Large intestine (tissue), 12 donors: ENCODE measurements at places on chromosomes 16 and 17.

GRCh38 chr17:76048711-76049110 lies 21.6 kb upstream of the EVPL start:
- DNase-seq, result no peak
- peaks cover 22% of the 10 kb centered on the region for H3K4me1 ChIP-seq
- no peak overlapping the region for H3K4me3 ChIP-seq
- peaks cover 85% of the 10 kb centered on the region for H3K36me3 ChIP-seq
- H3K27me3 ChIP-seq, result no peaks in the 10 kb centered on the region
- H3K27ac ChIP-seq, result no peak overlapping the region

DNA sequence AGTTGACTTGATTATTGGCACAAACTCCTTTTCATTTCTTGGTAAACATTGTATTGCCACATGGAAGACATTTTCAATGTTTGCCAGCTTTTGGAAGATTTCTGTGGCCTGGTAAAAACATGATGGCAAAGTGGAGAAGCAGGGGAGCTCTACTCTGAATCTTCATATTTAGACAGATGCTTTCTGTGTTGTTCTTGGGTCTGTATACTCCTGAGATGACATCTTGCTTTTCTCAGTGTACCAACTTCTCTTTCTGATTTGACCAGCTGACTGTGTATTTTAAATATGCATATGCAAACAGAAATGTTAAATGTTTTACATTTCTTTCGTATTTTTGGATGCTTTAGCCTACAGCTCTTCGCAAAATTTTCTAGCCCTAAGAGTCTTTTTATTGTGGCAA lies 366.2 kb upstream of the MON1B start:
- H3K27ac ChIP-seq, result no peak overlapping the region
- DNase-seq, result no peak
- H3K27me3 ChIP-seq, result no peaks in the 10 kb centered on the region

- H3K27ac ChIP-seq, result peak overlapping the region; percentile 99
- peak; percentile 96 for DNase-seq
- no peaks in the 10 kb centered on the region for H3K36me3 ChIP-seq
- peaks cover 67% of the 10 kb centered on the region for H3K4me1 ChIP-seq
Measured at GRCh38 chr17:81328978-81329926, 34.1 kb upstream of the SLC38A10 start.

- H3K27me3 ChIP-seq, result no peaks in the 10 kb centered on the region
- H3K27ac ChIP-seq, result no peak overlapping the region
- no peaks in the 10 kb centered on the region for H3K36me3 ChIP-seq
- H3K4me1 ChIP-seq, result no peaks in the 10 kb centered on the region
Measured at GRCh38 chr17:27765353-27765752, 35.0 kb downstream of the NOS2 start.

- H3K4me3 ChIP-seq, result no peak overlapping the region
- no peak for DNase-seq
Measured at GRCh38 chr17:44840936-44841335, 6.7 kb upstream of the HIGD1B start.

DNA sequence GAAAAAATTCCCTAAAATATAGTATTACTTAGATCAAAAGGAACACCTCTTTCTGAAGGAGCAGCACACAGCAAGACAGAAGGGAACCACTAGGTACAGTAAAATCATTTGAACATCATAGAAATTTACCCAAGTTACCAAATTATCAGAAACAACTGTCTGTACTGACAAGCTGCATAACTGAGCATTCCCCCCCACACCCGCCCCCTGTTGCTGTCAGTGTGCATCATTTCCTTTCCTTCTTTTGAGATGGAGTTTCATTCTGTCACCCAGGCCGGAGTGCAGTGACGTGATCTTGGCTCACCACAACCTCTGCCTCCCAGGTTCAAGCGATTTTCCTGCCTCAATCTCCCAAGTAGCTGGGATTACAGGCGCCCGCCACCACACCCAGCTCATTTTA lies 120.7 kb downstream of the TRIM37 start:
- no peak overlapping the region for H3K4me3 ChIP-seq
- H3K36me3 ChIP-seq, result no peaks in the 10 kb centered on the region
- H3K4me1 ChIP-seq, result no peaks in the 10 kb centered on the region
- H3K27ac ChIP-seq, result no peak overlapping the region
- no peaks in the 10 kb centered on the region for H3K27me3 ChIP-seq

DNA sequence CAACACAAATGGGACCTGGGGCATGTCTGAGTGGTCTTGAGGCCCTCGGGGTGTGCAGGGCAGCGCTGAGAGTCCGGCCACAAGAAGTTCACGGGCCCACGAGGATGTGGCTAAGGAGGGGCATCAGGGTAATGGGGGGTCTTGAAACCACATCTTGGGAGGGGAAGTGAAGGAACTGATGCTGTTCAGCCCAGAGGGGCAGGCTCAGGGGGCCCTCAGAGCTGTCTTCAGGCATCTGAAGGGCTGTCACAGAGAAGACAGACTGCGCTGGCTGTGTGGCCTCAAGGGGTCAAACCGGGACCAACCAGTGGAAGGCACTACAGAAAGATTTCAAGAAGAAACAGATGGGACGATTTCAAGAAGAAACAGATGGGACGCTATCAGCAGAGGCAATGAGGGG lies 45.1 kb downstream of the ZNF423 start:
- no peak for DNase-seq
- peaks cover 3% of the 10 kb centered on the region for H3K36me3 ChIP-seq
- no peak overlapping the region for H3K27ac ChIP-seq
- H3K4me3 ChIP-seq, result no peak overlapping the region
- H3K4me1 ChIP-seq, result peaks cover 10% of the 10 kb centered on the region
- no peaks in the 10 kb centered on the region for H3K27me3 ChIP-seq

GRCh38 chr17:39939588-39940419 lies 12.3 kb downstream of the LRRC3C start:
- H3K27me3 ChIP-seq, result no peaks in the 10 kb centered on the region
- peak; percentile 31 for DNase-seq
- no peaks in the 10 kb centered on the region for H3K36me3 ChIP-seq
- no peak overlapping the region for H3K4me3 ChIP-seq

DNA sequence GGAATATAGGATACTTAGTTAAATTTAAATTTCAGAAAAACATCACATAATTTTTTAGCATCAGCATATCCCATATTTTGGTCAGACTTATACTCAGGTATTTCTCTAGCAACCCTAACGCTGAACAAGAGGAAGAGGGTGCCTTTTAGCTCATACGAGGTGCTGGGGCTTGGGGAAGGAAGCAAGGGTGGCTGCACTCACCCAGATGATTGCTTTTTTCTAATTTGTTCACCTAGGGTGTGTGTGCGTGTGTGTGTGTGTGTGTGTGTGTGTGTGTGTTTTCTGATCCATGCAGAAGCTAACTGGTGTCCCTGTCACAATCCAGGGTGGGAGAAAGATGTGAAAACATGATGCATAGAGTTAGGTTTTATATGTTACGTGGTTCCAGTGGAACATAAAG lies 81.2 kb downstream of the WNT3 start:
- no peak for DNase-seq
- no peak overlapping the region for H3K4me3 ChIP-seq
- no peak overlapping the region for H3K27ac ChIP-seq
- peaks cover 4% of the 10 kb centered on the region for H3K4me1 ChIP-seq
- H3K36me3 ChIP-seq, result peaks cover 3% of the 10 kb centered on the region

GRCh38 chr16:50079397-50080140 lies 13.8 kb downstream of the HEATR3 start:
- H3K27ac ChIP-seq, result no peak overlapping the region
- H3K36me3 ChIP-seq, result peaks cover 37% of the 10 kb centered on the region
- H3K4me1 ChIP-seq, result no peaks in the 10 kb centered on the region

- no peaks in the 10 kb centered on the region for H3K36me3 ChIP-seq
- H3K4me3 ChIP-seq, result peak overlapping the region; percentile 66
- H3K27me3 ChIP-seq, result no peaks in the 10 kb centered on the region
- peak overlapping the region; percentile 92 for H3K27ac ChIP-seq
- DNase-seq, result no peak
Measured at GRCh38 chr16:4615384-4616046, 827 bp upstream of the UBALD1 start.

DNA sequence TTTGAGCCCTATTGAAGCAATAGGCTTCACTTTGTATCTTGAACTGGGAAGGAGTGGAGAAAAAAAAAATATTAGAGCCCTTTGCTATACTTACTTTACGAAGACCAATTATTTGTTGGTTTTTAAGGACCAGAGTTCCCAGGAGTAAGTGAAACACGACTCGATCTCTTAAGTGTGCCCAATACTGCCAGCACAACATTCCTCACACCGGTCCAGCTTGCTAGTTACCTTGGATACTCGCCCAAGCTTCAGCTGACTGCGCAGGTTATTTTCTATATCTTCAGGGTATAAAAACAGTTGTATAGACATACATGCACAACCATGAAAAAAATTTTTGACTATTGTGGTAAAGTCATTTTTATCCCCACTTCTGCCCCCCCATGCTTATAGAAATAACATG lies 72.1 kb downstream of the RPTOR start:
- H3K27me3 ChIP-seq, result no peaks in the 10 kb centered on the region
- no peak overlapping the region for H3K4me3 ChIP-seq
- no peak for DNase-seq
- H3K36me3 ChIP-seq, result no peaks in the 10 kb centered on the region

DNA sequence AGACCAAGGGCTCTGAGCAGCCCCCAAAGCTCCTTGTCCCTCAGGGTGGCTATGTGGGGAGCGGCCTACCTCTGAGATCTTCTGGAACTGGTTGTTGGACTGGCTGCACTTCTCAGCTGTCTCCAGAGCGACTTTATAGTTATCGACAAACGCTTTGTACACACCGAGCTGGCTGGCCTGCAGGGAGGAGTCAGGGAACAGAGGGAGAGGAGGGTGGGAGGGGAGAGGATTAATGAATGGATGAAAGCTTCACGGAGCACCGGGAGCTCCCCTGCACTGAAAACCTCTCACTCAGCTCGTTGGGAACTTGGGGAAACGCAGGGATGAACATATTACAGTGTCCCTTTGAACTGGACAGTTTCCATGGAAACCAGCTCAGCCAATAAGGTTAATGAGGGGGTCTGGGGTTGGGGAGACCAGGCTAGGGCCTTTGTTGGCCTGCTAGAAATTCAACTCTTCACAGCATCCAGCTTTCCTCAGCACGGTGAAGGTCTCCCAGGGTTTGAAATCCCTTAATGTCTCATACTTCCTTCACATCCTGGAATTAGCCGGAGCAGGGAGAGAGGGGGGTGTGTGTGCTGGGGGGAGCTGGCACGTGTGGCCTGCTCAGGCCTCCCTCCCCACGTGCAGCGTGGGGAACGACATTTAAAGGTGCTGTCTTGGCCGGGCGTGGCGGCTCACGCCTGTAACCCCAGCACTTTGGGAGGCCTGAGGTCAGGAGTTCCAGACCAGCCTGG lies 86.7 kb downstream of the TIMM22 start:
- H3K27ac ChIP-seq, result peak overlapping the region; percentile 32
- no peaks in the 10 kb centered on the region for H3K27me3 ChIP-seq
- peaks cover 52% of the 10 kb centered on the region for H3K36me3 ChIP-seq
- H3K4me3 ChIP-seq, result no peak overlapping the region
- peaks cover 32% of the 10 kb centered on the region for H3K4me1 ChIP-seq

DNA sequence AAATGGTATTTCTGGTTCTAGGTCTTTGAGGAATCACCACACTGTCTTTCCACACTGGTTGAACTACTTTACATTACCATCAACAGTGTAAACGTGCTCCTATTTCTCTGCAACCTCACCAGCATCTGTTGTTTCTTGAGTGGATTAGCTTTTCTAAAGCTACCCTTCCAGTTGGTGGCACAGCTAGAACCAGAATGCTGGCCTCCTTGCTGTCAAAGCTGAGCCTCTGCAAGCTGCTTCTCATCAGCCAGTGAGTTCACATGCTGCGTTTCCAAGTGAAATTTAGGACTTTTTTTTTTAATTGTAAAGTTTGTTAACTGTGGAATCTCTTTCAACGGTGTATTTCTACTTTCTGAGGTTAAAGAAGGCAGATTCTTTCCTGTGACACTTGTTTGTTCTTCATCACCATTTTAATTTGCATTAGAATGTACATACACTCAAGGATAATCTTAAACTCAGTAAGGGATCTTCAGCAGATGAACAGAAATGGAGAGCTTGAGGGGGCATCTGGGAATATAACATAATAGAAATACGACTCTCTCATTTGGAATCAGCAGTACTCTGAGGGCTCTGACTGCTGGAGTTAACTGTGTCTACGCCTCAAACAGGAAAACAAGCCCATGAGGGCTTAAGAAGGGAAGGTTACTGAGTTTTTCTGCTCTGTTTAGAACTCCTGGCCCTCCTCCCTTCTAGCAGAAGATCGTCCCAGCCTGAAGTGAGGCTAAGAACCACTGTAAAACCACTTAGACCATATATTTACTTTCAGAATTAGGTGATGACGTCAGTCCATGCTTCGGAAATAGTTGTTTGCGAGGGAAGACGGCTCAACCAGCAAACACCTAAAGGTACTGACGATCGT lies 148.4 kb upstream of the FAM20A start:
- H3K27ac ChIP-seq, result no peak overlapping the region
- no peaks in the 10 kb centered on the region for H3K27me3 ChIP-seq
- no peaks in the 10 kb centered on the region for H3K4me1 ChIP-seq
- no peak overlapping the region for H3K4me3 ChIP-seq

DNA sequence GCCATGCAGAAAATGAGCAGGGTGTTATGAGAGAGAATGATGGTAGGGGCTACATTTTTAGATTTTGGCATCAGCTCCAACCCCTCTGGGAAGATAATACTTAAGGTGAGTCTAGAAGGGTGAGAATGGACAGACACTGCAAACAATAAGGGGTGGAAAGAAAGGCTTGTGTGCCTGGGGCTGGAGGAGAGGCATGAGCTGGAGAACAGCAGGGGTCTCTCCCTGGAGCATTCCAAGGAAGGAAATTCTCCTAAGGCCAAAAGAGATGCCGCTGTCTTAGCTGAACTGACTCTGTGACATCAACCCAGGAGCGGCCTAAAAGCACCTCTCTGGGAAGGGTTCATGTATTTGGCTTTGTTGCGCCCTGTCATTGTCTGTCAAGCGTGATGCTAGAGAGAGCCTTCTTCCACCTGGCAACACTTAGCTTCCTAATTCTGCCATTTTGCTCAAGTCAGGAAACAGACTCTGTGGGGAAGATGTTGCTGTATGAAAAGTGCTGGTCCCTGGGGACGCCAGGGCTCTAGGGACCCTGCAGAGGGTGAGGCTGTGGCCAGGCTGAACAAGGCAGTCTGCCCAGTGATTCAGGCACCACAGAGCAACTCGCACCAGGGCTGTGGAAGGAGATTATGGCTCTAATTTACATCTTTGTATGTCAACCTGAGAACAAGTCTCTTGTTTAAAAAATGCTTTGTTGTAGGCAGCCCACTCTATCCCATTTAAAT lies 225.7 kb downstream of the CBLN1 start:
- H3K27me3 ChIP-seq, result no peaks in the 10 kb centered on the region
- H3K4me3 ChIP-seq, result no peak overlapping the region
- H3K36me3 ChIP-seq, result no peaks in the 10 kb centered on the region
- H3K4me1 ChIP-seq, result no peaks in the 10 kb centered on the region
- no peak for DNase-seq
